ENCODE measurements at places on chromosomes 2 and 18. TPM values are rescaled to one million over a fixed set of nuclear protein-coding genes. Genes with fewer than 3 reads are reported as not detected.
A peak's percentile ranks its signal among the peaks of the same experiment; 100 is the strongest.

Gene CRYGD
- polyA plus RNA-seq: not detected

DNA sequence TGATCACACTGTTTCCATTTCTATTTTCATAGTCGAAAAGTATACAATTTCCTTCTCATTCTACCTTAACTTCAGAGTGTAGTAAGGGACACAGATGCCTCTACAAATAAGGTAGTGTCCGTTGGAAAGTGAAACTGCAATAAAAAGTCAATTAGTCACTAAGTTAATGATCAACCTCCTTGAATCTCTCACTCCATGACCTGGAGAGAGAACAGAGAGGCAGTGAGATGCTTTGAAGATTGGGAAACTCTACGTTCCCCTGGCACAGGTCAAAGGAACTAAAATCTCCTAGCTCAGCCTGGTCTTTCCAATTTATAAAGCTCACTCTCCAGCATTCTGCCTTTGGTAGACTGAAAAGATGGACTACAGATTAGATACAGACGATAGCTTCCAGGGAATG is 153.8 kb upstream of the ACAA2 start:
- peak; percentile 10 for DNase-seq

DNA sequence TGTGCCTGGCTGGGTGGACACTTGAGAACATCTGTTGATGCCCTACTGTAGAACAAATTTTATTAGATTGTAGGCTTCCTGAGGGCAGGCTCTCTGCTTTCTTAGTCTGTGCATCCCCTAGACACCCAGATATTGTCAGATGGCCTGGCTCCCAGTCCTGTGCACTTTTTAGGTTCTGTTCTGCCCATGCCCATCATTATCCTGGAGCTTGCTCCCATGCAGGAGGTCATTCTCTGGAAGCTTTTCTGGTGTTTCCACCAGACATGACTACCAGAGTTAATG is 213.3 kb downstream of the MYCN start:
- DNase-seq: no peak

DNA sequence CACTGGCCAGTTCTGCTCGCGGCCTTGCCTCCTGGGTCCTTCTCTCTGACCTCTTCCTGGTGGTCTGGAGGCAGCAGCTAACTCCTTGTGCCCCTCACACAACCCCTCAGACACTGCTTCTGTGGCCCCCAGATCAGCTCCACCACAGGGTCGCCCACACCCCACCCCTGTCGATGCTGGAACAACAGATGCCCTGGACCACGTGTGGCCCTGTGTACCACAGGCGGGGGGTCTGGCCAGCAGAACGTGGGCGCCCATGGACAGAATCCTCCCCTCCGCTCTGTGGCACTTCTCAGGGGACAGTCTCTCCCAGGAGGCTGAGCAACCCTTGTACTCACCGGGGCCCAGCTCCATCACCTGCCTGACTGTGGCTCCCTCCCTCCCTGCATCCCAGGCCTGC is 245.6 kb downstream of the NDUFA10 start:
- DNase-seq: no peak

DNA sequence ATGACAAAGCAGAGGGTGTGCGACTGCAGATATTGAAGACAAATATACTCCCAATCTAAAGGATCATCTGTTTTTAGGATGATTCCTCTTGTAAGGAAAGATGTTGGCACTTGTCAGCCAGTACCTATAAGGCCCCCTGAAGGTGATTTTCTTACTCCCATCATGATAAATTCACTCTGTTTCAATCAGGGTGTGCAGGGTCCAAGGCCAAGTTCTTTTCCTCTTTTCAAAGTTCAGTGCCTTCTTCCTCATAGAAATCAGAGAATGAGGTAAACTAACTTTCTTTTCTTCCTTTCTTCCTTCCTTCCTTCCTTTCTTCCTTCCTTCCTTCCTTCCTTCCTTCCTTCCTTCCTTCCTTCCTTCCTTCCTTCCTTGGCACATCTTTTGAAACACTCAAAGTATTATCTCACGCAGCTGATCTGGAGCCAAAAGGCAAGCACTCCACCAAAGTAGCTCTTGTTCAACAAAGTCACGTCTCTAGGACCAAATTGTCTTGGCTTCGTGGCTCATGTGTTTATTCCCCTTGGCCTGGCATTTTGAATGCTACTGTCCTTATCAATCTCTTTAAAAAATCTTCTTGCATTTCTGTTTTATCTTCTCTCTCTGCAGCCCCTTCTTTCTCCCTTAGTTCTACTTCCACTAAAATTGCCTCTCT is 87.7 kb downstream of the DCC start:
- no peak for DNase-seq

GRCh38 chr2:121161272-121161671 is 123.7 kb downstream of the TFCP2L1 start:
- no peak for DNase-seq

GRCh38 chr2:10084223-10084865 is 4.1 kb upstream of the CYS1 start:
- no peak for DNase-seq

DNA sequence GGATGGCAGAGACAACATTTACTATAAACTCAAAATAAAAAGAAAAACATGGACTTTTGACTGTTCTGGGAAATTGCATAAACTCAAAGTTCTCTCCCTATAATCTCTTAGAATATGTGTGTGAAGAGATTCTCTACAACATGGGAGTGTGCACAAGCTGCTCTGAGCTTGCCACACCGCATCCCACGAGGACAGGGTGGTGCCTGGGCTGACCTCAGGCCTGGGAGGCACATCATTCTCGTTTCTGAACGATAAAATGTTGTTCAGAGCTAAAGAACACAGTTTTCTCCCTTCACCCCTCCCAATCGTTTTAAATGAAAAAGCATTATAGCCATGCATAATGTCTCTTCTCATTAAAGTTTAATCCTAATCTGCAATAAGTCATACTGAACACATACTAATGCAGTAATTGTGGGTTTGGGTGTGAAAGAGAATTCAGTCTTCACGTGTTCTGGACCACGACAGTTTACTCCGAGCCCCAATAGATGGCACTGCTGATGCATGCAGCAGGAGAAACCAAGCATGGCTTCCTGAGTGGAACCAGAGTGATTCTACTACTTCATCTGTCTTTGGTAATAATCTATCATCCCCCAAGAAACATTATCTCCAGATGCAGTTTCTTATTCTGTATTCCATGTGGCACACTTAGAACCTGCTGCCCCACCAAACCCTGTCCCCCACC is 46.9 kb upstream of the LAMA1 start:
- DNase-seq: peak; percentile 6

DNA sequence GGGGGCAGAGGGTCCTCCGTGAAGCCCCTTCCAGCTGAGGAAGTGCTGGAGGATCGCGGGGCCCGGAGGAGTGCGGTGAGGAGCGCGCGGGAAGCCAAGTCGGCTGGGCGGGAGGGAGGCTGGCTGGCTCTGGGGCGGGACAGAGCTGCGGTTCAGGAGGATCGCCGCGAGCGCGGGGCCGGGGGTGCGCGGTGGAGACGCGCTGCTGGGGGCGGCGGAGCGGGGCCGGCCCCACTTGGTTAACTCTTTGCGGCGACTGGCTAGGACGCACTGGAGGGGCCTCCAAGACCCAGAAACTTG is 464 bp downstream of the CYBRD1 start:
- peak; percentile 5 for DNase-seq

Gene TFPI
- polyA plus RNA-seq: 18.7 TPM

Gene ITPRIPL1
- not detected for polyA plus RNA-seq

GRCh38 chr2:72137498-72138010 is 10.1 kb downstream of the CYP26B1 start:
- peak; percentile 64 for DNase-seq

Gene CPO
- polyA plus RNA-seq: 0.13 TPM

Gene SIX3
- polyA plus RNA-seq: 0.73 TPM

DNA sequence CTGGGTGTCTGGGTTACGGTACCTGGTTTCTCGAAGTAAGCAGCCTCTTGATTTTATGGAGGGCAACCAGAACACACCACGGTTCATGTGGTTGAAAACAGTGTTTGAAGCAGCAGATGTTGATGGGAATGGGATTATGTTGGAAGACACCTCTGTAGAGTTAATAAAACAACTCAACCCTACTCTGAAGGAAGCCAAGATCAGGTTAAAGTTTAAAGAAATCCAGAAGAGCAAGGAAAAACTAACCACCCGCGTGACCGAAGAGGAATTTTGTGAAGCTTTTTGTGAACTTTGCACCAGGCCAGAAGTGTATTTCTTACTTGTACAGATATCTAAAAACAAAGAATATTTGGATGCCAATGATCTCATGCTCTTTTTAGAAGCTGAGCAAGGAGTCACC is 279.8 kb downstream of the PLCL1 start:
- DNase-seq: no peak

- no peak for DNase-seq
These were observed 64.2 kb downstream of the VRK2 start for GRCh38 chr2:58110765-58111164.

- no peak for DNase-seq
These were observed 239.0 kb upstream of the RAB6C start for GRCh38 chr2:129740504-129740903.

Gene CD226
- 0.57 TPM for polyA plus RNA-seq

- DNase-seq: peak; percentile 48
These were observed 34.3 kb downstream of the LPIN2 start for GRCh38 chr18:2978661-2979106.

Gene CD302
- polyA plus RNA-seq: 2.9 TPM

DNA sequence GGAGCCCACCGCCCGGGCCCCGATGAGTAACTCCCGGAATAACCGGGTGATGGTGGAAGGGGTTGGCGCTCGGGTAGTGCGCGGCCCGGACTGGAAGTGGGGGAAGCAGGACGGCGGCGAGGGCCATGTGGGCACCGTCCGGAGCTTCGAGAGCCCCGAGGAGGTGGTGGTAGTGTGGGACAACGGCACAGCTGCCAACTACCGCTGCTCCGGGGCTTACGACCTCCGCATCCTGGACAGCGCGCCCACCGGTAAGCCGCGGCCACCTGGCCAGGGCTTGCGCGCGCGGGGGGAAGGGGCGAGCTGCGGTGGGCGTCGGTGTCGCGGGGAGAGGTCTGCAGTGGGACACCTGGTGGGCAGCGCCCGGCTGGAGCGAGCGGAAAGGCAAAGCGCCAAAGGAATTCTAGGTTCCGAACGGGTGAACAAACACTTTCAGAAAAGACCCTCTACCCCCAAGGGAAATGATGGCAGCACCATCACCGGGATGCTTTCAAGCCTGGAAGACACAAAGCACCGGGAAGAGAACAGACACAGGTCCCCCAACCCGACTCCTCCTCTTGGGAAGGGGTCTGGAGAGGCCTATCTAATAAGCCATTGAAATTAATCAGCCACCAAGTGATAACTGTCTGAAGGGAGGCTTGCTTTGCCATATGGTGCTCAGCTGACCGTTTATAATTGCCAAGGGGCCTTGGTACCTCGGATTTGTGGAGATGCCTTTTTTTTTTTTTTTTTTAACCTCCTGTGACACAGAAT is 1.1 kb downstream of the MIB1 start:
- DNase-seq: peak; percentile 4

Gene CFAP65
- 0.22 TPM for polyA plus RNA-seq
